ENCODE measurements at places on chromosomes 1 and 21.

- DNase-seq, result no peak
Measured at GRCh38 chr1:215397106-215397505, 170.0 kb upstream of the KCTD3 start.

GRCh38 chr21:34913811-34914210 is 135.3 kb downstream of the RUNX1 start:
- DNase-seq, result no peak

DNA sequence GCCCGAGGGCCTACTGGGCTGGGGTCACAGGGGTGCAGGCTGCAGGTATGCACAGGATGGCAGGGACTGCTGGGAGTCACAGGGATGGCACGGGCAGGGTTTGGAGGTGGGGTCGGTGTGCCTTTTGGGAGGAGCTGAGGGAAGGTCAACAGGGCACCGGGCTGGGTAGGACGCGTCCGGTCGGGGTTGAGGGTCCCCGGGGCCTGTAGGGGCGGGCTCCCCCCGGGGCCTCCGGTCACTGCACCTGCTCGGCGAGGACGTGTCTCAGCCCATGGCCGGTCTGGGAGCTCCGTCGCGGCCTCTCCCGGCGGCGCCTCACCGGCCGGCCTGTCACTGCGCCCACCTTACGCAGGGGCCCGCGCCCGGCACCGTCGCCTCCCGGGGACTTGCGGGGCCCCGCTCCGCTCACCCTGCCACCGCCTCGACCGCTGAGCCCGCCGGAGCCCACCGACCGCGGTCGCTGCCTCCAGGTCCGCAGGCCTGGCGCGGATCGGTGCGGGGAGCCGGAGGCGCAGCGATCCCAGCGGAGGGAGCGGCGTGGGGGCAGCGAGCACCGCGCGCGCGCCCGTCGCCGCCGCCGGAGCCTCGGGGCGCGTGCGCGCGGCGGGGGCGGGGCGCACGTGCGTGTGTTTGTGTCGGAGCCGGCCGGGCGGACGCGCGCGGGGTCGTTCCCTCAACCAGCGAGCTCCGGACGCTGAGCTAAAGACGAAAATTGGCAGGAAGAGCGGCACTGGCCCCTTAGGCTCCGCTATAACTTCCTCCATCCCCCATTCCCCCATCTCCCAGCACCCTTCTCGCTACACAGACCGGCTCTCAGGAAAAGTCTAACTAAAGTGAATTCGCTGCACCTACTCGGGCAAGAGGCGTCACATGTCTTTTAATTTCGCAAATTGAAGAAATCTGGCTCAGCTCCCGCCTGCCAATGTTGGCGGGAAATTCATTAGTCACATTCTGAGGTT is at the start of gene AMIGO1:
TSS of gene AMIGO1 (minus strand) at position 552 of the 959 bp plus-strand sequence. CDS start 815 bp downstream, outside the sequence.
- peak; percentile 35 for DNase-seq

GRCh38 chr1:94608852-94609530 is 67.4 kb upstream of the F3 start:
- no peak for DNase-seq

- no peak for DNase-seq
Measured at GRCh38 chr1:53145942-53146708, 3.7 kb upstream of the SLC1A7 start.

GRCh38 chr21:33199516-33200217 is 30.1 kb upstream of the IFNAR2 start:
- peak; percentile 99 for DNase-seq

DNA sequence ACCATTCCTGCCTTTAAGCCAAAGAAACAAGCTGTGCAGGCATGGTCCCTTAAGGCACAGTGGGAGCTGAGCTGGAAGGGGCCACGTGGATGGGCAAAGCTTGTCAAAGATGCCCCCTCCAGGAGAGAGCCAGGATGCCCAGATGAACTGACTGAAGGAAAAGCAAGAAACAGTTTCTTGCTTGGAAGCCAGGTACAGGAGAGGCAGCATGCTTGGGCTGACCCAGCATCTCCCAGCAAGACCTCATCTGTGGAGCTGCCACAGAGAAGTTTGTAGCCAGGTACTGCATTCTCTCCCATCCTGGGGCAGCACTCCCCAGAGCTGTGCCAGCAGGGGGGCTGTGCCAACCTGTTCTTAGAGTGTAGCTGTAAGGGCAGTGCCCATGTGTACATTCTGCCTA is 1.3 kb upstream of the SLC50A1 start:
- no peak for DNase-seq

GRCh38 chr1:67886076-67886475 is 52.8 kb upstream of the GNG12 start:
- peak; percentile 24 for DNase-seq

GRCh38 chr1:54425152-54425584 is 19.0 kb upstream of the SSBP3 start:
- DNase-seq, result no peak

GRCh38 chr1:44783697-44784093 is 4.3 kb downstream of the BEST4 start:
- no peak for DNase-seq

DNA sequence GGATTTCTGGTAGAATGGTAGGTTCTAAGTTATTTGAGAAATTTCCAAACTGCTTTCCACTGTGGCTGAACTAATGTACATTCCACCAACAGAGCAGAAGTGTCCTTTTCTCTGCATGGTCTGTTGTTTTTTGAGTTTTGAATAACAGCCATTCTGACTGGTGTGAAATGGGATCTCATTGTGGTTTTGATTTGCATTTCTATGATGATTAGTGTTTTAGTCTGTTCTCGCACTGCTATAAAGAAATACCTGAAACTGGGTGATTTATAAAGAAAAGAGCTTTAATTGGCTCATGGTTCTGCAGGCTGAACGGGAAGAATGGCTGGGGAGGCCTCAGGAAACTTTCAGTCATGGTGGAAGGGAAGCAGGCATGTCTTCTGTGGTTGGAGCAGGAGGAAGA is 80.3 kb downstream of the SDCCAG8 start:
- no peak for DNase-seq

- DNase-seq, result no peak
Measured at GRCh38 chr1:28902738-28903137, 11.6 kb upstream of the EPB41 start.

- DNase-seq, result peak; percentile 35
Measured at GRCh38 chr1:209590405-209590804, 6.9 kb downstream of the CAMK1G start.

DNA sequence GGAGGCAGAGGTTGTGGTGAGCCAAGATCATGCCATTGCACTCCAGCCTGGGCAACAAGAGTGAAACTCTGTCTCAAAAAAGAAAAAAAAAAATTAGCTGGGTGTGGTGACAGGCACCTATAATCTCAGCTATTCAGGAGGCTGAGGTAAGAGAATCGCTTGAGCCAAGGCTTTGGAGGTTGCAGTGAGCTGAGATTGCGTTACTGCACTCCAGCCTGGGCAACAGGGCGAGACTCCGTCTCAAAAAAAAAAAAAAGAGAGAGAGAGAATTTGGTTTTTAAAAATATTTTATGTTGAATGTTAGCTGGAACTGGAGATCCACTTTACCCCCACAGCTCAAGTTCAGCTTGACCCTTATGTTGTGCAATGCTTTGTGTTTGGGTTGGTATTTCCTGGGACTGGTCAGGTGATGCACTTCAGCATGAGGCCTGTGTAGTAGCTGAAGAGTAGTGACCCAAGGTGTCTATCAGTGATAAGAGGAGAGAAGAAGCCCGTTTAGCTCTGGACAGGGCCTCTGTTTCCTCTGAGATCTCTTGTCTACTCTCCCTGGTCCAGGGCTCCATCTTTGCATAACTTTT is 36.8 kb upstream of the MACF1 start:
- DNase-seq, result no peak

DNA sequence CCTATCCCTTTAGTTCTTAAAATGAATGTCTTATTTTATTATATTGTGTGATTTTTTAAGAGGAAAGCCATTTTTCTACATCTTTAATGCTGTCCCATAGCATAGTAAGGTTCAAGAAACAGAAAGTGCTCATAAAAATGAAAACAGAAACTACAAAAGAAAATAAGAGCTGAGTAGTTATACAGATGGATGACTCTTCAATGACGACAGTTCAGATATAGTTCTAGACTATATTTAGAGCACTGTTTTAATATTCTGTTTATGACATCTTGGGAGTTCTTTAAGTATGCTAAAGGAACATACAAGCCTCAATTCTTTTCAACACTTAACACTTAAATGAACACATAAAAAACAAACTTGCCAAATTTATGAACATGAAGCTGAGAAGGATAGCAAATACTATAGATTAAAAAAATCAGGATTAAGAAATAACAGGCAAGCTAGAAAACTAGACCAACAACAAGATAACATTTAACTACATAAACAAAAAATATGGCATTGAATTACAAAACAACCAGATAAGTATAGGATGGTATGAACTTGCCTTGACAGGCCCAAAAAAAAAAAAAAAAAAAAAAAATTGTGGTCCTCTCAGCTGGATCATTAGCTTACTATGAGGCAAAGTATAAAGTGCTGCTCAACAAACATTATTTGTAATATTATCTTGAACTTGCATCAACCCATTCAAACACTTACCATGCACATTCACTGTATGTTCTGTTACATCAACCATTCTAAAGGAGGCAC is 87.9 kb downstream of the ZZZ3 start:
- no peak for DNase-seq

DNA sequence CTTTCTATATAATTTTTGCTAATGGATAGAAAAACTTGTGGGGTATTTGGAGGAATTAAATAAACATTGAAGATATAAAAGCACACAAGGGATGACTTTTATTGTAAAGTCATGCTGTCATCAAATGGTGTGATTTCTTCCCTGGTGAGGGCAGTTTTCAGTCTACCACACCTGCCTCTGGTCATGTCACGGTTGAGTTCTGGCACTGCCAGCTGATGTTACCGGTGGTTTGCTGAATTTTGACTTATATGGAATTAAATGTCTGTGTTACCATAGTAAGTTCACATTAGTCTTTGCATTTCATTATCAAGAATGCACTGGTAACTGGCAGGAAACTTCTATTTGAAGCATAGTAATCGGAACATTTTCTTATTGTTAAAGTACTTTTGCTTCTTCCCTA is 13.4 kb downstream of the S1PR1 start:
- DNase-seq, result no peak

- DNase-seq, result no peak
Measured at GRCh38 chr1:66160719-66161118, 368.0 kb downstream of the PDE4B start.

DNA sequence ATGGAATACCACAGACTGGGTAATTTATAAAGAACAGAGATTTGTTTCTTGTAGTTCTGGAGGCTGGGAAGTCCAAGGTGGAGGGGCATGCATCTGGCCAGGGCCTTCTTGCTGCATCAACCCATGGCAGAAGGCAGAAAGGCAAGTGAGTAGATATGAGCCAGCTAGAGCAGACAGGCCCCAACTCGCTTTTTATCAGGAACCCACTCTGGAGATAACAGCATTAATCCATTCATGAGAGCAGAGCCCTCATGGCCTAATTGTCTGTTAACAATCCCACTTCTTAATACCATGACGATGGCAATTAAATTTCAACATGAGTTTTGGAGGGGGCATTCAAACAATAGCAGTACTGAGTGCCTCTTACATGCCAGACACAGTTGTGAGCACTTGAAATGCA is 87.2 kb upstream of the SOX13 start:
- DNase-seq, result no peak

DNA sequence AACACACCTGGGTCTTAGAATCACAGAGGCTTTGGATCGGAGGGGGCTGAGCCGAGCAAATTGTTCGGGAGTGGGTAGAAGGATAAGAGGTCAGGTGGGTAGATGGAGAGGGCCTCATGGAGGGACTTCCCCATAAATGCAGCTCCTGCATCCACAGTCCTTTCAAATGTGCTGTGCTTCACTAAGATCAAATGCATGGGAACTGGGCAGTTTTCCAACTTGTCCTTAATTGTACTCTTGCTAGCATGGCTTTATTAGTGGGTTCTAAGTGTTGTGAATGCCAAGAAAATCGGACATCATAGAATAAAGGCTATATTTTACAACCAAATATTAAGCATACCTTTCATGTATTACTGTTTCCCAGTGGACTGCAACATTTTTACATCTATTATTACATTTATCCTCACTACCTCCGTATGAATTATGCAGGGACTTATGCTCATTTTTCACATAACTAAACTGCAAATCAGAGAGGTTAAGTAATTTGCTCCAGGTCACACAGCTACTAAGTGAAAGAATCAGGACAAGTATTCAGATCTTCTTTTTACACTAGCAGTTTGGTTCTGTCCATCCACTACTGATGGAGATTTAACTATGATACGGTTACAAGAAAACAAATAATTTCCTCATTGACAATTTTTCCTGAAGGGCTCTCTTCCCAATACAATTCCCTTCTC is 174.5 kb upstream of the RUNX1 start:
- DNase-seq, result no peak

- DNase-seq, result no peak
Measured at GRCh38 chr1:6904476-6905170, 119.4 kb downstream of the CAMTA1 start.

DNA sequence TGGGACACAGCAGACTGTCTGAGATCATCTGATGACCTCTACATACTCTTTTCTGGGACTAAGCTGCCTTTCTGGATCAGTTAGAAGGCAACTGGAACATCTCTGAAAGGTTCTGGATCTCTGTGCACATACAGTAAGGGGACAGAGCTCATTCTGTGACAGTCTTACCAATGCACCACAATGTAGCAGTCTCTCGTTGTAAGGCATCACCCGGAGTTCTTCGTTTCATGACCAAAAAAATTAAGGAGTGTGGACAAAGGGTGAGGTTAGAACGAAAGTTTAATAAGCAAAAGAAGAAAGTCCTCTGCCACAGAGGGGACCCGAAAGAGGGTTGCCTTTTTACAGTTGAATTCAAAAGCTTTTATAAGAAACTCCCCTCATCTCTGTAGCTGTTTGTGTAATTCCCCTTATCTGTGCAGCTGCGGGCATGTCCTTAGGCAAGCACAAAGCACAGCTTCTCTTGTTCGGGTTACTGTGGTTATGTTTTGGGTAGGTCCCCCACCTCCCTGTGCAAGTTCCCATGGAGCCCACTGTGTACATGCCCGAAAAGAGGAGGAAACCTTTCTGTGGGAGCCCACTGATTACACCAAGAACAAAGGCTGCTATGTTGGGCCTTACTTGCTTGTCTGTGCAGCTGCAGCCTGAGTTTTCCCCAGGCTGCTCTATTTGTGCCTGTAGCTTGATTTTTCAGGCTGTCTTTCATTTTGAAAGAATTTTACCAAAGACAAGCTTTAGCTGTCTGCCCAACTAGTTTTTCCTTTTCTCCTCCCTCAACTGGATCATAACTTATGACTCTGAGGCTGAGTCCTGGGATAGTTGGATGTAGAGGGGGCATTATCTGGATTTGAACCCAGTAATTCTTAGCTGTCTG is 53.1 kb upstream of the CACNA1E start:
- DNase-seq, result no peak

DNA sequence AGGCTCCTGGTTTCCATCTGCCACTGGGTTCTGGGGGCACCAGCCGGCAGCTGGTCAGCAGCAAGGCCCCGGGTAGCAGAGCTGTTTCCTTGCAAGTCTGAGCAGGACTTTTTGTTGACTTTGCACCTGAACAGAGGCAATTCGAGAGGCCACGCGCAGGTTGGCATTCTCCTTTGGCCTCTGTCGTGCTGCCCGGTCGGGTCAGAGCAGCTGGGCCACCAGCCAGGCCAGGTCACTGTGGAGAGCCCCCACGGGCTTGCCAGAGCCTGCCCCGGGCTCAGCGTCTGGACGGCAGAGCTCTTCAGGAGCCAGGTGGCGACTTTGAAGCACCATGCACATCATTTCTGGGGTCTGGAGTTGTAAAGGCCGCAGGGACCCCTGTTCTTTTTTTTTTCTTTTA is 28.4 kb upstream of the TMEM52 start:
- DNase-seq, result no peak

Data from inflammatory macrophage treated with lipopolysaccharide for 1 hour (primary cell).